ENCODE measurements at places on chromosomes 13 and 19.

- no peak for DNase-seq
Measured at GRCh38 chr19:31947436-31948115, 397.8 kb upstream of the ZNF507 start.

DNA sequence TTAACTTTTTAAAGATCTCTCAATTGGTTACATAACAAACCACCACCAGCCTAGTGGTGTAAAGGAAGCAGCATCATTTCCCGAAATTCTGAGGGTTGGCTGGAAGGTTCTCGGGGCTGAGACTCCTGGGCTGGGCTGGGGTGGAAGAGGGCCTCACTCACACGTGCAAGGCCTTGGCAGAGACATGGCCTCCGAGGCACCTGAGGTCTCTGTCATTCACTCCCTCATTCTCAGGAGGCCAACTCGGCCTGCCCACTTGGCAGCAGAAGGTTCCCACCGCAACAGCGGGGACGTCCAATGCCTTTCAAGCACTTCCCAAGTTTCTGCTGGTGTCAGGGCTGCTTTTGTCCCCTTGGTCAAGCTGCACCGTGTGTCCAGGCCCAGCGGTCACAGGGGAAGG is 18.6 kb upstream of the RASA3 start:
- no peak for DNase-seq

GRCh38 chr13:102564564-102564963 is 32.2 kb upstream of the TPP2 start:
- DNase-seq = no peak

GRCh38 chr13:32035716-32036115 is 4.1 kb downstream of the FRY start:
- no peak for DNase-seq

DNA sequence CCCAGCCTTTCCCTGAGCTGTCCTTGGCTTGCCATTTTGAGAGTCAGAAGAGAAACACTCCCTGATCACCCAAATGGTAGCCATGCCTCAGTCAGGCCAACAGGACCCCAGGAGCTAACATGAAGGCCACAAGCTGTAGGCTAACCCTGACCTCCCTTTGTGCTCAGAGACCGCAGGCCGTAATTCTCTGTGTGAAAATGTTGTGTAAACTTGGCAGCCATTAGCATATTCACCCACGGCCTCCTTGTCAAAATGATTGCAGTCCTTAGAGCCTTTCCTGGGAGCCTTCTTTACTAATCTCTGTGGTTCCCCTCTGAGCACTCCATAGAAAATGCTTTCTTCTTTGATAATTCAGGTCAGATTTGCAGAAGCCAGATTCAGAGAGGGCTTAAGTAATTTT is 418.9 kb downstream of the COG6 start:
- no peak for DNase-seq

DNA sequence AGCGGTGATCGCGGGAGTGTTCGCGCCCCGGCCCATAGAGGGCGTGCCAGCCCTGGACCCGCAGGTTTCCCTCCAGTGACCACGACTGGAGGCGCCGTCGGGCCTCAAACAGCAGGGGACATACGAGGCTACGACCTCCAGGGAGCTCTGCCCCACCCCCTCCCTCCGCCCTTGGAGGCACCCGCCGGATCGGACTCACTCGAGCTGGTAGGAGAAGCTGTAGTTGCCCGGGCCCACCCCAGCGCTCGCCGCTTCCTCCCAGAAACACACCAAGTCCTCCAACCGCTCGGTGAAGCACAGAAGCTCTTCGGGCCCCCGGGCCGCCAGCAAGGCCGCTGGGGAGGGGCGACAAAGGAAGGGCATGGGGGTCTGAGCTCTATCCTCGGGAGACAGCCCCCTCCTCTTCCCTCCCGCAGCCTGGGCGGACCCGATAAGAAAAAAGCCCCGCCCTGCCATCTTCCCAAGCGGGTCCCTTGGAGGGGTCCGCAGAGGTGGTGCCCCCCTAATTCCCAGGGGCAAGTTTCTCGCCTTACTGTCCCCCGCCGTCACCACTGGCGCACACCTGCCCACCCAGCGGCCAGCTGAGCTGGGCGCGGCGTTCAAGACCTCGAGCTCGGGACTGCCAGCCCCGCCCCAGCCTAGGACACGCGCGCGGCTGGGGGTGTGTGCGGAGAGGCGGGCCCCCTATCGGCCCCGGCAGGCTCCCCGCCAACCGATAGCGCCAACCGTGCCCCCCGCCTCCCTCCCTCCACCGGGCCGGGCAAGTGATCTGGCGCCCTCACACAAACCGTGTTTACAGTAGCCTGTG is 1.0 kb downstream of the EPOR start:
- peak; percentile 85 for DNase-seq

DNA sequence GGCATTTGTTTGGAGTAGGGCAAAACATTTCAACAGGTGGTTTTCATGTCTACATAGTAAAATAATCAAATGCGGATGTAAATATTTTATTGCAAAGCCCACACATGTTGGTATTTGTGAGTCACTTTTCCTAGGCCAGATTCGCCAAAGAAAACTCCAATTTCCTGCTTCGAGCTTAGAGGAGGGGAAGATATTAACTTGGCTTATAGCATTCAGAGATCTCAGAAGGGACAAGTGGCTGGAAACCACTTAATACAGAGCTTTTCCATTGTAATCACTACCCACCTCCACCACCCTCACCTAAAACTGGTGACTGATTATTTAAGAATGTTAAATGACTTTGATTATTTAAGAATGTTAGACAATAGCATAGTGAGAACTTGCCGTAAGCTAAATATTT is 530.6 kb upstream of the SPRY2 start:
- no peak for DNase-seq

DNA sequence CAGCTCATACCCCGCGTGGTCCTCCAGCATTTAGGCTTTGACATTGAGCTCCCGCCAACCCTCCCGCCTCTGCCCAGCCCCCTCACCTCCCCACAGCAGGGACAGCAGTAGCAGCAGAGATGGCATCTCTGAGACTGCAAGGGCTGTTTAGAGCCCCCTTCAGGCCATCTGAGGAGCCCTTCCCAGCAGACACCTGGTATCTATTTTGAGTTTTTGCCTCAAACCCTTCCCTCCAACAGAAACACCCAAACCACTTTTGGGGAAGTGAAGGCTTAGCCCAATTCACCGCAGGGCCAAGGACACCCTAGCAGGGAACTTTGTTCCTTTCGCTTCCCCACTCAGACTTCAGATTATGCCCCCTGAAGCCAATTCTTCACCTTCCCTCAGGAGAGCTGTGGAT is 6.3 kb upstream of the ZNF175 start:
- no peak for DNase-seq

DNA sequence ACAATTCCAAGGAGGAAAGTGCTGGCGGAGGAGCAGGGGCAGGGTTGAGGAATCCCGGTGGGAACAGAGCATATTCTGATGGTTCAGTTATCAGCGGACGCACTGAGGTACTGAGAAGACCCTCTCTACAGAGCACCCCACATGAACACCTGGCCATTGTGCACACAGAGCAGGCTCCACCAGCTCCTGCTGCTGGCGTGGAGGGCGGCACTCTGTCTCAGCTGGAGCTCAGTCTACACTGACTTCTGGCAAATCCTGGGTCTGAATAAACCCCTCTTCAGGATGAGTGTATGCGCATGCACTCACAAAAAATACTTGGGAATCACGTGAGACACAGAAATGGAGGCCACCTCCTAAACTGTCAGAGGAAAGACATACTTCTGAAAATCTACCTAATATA is 114.4 kb upstream of the IRS2 start:
- peak; percentile 56 for DNase-seq

DNA sequence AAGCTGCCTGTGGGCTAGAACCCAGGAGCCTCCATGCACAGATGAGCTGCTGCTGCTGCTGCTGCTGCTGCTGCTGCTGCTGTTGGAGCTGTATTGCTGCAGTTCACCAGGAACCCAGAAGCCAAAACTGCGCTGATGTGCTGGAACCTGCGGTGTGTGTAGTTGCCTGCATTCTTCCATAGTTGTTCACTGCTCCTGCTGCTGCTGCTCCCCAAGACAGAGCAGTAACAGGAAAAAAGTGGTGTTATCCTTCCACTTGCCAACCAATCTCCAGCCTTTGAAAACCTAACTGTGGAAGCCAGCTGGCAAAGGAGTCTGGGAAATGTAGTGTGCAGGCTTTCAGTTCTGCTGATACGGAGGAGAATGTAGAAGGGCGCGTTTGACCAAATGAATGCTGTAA is 37.9 kb downstream of the ARHGAP35 start:
- no peak for DNase-seq

DNA sequence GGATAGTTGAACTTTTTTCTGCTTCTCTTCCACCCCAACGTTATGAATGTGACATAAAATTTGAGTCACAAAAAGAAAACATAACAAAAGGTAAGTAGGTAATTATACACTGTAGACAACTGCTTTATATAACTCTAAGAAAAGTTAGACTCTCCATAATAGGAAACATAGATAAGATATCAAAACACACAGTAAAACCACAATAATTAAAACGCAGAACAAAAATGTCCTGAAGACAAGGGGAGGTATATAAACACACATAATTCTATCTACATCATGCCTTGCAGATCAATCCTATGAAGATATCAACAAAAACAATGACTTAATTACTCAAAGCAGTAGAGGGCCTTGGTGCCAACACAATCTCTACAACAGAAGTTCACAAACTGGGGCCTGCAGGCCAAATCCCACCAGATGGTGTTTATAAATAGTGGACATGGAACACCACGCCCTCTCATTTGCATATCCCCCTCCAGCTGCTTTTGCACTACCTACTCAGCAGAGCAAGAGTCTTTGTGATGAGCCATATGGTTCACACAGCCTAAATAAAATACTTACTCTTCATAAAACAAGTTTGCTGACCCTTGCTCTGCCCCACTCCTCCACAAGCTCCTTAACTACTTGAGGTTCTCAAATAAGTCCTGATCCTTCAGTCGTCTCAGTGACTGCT is 254.7 kb downstream of the KLF12 start:
- DNase-seq = no peak

- peak; percentile 50 for DNase-seq
Measured at GRCh38 chr19:45078390-45079062, 534 bp upstream of the GEMIN7 start.

GRCh38 chr19:46944123-46944748 is 75.4 kb upstream of the NPAS1 start:
- no peak for DNase-seq

GRCh38 chr13:21106089-21106488 is 44.7 kb upstream of the LATS2 start:
- DNase-seq = no peak

DNA sequence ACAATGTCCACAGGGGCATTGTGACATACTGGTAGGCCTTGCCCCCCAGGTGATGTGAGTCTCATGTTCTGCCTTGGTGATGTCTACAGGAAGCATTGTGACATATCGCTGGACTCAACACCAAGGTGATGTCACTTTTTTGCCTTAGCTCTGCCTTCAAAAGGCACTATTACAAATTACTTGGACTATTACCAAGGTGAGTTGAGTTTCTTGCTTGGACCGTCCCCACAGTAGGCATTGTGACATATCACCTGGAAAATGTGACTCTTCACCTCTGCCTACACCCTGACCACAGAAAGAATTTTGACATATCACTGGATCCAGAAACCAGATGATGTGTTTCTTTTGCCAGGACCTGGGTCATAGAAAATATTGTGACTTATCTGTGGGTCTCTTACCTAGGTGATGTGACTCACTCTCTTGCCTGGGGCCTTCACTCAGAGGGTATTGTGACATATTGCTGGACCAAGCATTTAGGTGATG is 60.6 kb upstream of the ZNF724 start:
- no peak for DNase-seq

DNA sequence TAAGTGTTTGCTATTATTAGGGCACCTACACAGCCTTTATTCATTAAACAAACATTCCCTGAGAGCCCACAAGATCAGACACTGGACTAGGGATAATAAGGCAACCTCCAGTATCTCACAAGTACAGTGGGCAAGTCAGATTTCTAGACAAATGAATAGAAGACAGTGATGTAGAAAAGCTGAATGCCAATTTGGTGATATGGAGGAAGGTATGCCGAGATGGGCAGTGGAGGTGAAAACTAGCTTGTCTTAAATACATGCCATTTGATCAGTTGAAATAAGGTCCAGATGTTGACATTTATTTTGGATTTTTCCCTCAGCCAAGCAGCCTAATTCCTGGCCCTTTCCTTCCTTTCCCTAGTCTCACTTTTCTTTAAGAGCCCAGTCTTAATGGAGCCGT is 130.3 kb downstream of the RXFP2 start:
- DNase-seq = peak; percentile 35

DNA sequence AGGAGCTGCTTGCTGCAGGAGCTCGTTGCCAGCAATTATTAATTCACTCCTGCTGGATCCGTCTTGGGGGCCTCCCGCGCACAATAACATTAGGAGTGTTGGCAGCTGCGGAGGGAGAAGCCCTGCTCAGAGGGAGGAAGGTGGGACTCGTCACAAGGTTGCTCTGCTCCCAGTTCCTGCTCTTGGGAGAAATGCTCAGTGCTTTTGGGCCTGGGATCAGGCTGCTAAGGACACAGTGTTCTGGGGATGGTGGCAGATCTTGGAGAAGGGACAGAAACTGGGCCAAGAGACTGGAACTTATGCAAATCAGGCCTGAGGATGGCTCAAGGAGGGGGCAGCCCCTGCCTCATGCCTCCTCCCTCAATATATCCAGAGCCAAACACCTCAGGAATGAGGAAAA is 78.9 kb upstream of the OLFM4 start:
- DNase-seq = no peak

- DNase-seq = no peak
Measured at GRCh38 chr13:80877209-80877943, 536.5 kb upstream of the SPRY2 start.

- peak; percentile 74 for DNase-seq
Measured at GRCh38 chr19:55486971-55487923, 989 bp upstream of the SSC5D start.

GRCh38 chr13:112688560-112689302 is 1.1 kb upstream of the ATP11A start:
- peak; percentile 44 for DNase-seq

DNA sequence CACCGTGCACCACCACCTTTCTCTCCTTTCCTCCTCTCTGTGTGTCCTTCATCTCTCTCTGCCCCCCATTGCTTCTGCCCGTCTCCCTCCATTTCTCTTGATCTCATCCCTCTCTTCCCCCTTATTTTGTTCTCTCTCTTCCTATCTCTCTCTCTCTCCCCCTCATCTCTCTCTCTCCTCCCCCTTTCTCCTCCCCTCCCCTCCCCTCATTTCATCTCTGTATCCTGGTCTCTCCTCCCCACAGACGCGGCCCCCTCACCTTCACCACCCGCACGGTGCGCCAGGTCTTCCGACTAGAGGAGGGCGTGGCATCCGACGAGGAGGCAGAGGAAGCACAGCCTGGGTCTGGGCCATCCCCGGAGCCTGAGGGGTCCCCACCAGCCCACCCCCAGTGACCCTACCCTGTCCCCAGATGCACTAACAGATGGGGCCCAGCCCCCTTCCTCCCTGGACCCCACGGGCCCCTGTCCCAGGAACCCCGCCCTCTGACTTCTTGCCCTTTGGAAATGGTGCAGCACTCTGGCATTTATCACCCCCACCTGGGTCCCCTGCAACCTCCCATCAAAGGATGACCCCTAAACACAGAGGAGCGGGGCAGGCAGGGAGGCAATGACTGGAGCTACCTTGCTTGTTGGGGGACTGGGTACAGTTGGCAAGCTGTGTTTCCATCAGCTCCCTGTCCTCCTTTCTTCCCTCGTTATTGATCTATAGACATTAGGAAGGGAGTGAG is 19.6 kb downstream of the KCNC3 start:
- no peak for DNase-seq

Data from DMS53 (cell line).